ENCODE measurements at places on chromosomes 7 and 10.
A peak's percentile ranks its signal among the peaks of the same experiment; 100 is the strongest.

GRCh38 chr7:6502886-6503285, 48.4 kb downstream of the GRID2IP start:
- no peak for DNase-seq

- no peak for DNase-seq
These were observed 79.4 kb upstream of the PRKAR2B start for GRCh38 chr7:106965108-106965507.

DNA sequence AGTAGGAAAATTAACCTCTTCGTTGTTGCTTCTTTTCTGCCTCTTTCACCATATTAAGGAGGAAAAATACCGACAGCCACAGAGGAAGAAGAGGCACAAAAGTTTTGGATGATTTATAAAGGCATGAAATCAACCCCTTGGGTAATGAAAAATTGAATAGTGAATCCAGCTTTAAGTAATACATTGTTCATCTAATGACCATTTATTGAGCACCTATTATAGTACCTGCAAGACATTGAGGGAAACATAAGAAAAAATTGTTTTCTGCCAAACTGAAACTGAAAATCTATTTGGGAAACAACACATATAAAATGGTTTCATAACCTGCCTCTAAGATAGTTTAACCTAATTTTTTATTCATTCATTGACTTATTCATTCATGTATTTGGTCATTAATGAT, 8.2 kb downstream of the ECHDC3 start:
- DNase-seq: no peak

GRCh38 chr10:97888641-97889262, 39.1 kb downstream of the GOLGA7B start:
- no peak for DNase-seq

- peak; percentile 82 for DNase-seq
These were observed 82.0 kb upstream of the GTF2IRD1 start for GRCh38 chr7:74371381-74372341.

- no peak for DNase-seq
These were observed 730.5 kb downstream of the INHBA start for GRCh38 chr7:40972426-40972825.

- DNase-seq: no peak
These were observed 239.4 kb downstream of the ELFN1 start for GRCh38 chr7:1909476-1909875.

- no peak for DNase-seq
These were observed 49.8 kb downstream of the PLCE1 start for GRCh38 chr10:94043431-94043990.

- no peak for DNase-seq
These were observed 27.8 kb downstream of the PPP1R3A start for GRCh38 chr7:113891031-113891350.

DNA sequence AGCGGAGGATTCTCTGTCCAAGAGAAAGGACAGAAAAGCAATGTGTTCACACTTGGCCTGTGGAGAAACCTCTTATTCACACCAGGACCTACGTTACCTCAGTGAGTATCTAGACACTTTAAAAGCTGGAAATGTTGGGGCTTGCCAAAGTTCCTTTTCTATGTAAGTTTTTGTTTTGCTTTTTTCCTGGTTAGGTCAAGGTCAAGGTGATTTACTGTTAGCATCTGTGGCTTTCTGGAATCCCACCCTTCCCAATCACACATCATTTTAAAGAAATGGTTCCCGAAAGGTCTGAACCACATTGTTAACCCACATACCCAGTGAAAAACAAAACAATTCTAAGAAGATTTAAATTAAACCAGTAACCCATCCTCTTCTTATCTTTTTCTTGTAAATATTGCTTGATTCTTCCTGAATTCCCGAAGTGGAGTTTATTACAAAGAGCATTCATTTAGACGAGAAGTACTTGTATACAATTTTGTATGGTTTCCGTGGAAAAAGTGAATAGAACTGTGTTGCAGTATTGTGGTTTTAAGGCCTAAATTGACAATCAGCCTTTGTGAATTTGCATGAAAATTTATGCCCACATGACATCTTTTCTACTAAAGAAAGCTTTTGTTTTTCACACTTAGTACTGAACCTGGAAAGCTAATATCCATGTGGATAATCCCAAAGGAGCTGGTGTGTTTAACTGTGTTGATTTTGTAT, 827.0 kb upstream of the IGFBP3 start:
- no peak for DNase-seq

GRCh38 chr7:70615066-70615606, 516.8 kb upstream of the GALNT17 start:
- DNase-seq: no peak

GRCh38 chr7:42931834-42932651, at the start of the genes MRPL32 and PSMA2:
Gene MRPL32, plus strand, starts transcription at chr7:42932376. Its CDS starts 11 bp downstream, at chr7:42932387.
Gene PSMA2, minus strand, starts transcription at chr7:42932174. Its CDS starts 16 bp downstream, at chr7:42932158.
- DNase-seq: peak; percentile 95

All from anterior cingulate cortex (tissue), 58 donors.